ENCODE measurements at places on chromosomes 1 and 21.

- no peak for DNase-seq
Observed at GRCh38 chr1:59397139-59397858, 100.4 kb downstream of the FGGY start.

- DNase-seq = peak; percentile 50
Observed at GRCh38 chr21:44304877-44305293, 5.0 kb downstream of the PFKL start.

- DNase-seq = no peak
Observed at GRCh38 chr1:78006521-78006920, 1.8 kb downstream of the DNAJB4 start.

DNA sequence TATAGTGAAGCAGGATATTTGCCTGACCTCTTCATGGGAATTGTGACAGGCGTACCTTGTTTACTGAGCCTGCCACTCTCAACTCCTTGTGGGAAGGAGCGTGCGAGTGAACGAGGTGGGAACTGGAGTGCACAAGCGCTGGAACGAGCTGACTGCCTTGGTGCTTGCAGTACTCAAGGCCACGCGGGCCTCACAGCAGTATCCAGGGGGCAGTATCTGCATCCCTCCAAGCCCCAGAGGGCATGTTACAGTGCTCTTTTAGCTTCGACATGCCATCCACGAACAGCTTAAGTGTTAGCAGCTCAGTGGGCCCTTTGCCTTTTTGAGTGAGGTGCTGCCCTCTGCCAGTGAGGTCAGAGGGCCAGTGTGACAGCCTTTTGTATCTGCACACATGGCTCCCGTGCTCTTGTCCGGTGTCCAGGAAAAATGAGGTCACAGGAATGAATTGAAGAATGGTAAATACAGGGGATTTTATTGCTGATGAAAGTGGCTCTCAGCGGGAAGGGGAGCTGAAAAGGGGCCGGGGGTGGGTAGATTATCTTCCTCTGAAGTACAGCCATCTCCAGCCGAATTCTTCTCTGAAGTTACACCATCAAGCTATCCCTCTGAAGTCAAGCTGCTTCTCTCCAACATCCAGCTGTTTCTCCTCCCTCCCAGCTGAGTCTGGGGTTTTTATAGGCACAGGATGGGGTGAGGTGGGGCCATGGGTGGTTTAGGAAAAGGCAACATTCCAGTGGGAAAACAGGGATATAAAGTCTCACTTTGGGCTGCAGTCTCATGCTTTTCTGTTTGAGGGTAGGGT is 69.3 kb downstream of the EPB41 start:
- DNase-seq = no peak

DNA sequence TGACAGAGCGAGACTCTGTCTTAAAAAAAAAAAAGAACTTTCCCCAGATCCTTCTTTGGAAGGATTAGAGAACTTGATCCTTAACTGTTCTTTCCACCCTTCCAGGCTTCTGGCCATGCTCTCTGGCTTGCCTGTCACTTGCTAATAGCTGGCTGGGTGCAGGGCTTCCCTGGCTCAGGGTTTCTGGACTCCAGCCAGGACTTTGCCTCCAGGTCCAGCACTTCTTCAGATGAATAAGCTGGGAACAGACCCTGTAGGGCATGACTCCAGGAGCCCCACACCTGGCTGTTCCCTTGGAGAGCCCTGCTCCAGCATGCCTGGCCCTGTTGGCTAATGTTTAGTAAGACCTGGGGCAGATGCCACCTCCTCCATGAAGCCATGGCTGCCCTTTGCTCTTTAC is 3.3 kb upstream of the NT5C1A start:
- DNase-seq = no peak

GRCh38 chr1:208668991-208669390 is 424.8 kb upstream of the PLXNA2 start:
- DNase-seq = no peak

DNA sequence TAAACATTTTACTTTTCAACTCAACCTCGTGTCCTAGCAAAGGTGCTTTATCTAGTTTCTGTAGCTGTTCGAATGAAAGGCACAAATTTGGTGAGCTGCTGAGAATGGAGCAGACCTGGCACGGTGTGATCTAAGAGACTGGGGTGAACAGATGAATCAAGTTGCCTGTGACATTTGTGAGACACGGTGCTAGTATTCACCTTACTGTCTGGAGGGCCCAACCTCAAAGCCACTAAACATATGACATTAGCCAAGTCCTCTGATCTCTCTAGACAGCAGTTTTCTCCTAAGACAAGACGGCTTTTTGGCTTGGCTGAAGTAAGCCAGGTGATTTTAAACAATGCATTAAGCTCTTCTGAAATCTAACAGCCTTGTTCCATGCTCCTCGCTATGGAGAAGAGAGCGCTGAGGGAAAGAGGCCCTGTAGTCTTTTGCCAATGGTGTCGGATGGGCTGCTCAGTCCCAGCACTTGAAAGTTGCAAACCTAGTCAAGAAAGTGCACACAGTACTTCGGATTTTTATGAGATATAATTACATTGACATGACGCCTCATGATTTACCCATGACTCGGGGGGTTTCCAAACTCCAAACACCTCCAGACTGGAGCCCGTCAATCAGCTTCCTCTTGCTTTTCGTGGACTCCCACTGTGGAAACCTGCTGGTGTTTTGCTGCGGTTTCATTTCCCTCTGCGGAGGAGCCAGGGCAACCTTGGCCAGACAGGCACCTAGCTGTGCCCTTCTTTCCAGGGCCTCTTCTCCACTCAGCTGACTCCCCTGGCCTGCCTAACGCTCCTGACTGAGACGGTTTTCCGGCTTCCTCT is 794 bp upstream of the TOR3A start:
- no peak for DNase-seq

DNA sequence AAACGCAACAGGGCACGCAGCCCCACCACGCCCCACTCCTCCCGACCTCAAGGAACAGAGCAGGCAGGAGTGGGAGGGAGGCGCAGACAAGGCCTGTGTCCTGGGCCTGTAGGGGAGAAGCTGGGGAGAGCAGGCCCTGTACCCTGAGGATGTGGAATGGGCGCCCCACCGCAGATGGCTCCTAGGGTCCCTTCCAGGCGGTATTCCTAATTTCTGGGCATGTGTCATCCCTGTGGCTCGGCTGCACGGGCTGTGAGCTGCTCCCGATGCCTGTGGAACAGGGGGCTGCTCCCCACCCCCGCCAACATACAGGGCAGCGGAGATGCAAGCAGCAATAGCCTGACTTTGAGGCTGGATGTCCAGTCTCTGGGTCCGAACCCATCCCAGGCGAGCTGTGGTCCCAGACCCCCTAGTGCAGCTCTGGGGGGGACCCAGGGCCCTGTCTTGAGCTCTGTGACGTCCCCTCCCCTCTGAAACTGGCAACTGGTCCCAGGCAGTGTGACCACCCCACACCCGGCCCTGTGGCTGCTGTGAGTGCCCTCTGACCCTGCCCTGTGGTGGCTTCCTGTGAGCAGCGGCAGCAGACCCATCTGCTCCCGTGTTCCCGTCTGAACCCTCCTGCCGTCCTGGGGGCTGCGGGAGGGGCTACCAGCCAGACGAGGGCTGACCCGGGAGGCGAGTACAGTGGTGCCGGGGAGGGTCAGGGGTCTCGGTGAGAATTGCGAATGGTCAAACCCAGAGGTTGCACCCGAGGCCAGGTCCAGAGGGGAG is 13.9 kb upstream of the COL6A2 start:
- no peak for DNase-seq

GRCh38 chr1:235030919-235031596 is 97.6 kb downstream of the TOMM20 start:
- DNase-seq = no peak

DNA sequence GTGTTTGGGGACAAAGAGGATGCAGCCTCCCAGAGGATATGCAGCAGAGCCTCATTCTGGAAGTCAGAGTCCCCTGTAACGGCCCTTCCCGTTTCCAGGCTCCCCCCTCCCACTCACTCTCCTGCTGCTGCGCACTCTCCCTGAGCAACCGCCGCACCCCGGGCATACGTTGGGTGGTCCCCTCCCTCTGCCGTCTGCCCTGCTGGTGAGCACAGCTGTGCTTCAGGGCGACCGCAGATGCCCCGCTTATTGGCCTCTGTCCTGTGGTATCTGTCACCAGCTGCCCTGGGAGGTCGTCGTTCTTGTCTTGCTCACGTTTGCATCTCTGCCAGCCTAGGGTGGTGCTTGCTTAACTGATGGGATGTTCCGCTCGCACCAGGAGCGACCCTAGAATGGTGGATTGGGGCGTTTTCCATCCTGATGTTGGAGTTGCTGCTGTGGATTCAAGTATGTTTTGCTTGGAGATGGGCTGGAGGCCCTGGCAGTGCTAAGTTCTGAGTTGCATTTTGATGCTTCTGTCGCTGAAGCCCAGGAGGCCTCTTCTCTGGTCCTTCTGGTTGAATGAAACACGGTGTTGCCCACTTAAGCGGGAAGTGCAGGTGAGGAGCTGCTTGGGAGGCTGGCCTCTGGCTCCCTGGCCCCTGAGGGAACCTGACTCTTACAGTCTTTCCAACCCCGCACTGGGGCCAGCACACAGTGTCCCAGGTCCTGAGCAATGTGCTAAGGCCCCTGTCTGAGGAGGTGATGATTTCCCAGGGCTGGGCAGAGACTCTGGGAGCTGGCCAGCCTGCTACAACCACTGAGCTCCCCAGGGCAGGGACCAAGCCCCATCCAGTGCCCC is 3.2 kb downstream of the TMEM201 start:
- peak; percentile 29 for DNase-seq

GRCh38 chr1:162028726-162029125 is 5.1 kb upstream of the OLFML2B start:
- DNase-seq = no peak

DNA sequence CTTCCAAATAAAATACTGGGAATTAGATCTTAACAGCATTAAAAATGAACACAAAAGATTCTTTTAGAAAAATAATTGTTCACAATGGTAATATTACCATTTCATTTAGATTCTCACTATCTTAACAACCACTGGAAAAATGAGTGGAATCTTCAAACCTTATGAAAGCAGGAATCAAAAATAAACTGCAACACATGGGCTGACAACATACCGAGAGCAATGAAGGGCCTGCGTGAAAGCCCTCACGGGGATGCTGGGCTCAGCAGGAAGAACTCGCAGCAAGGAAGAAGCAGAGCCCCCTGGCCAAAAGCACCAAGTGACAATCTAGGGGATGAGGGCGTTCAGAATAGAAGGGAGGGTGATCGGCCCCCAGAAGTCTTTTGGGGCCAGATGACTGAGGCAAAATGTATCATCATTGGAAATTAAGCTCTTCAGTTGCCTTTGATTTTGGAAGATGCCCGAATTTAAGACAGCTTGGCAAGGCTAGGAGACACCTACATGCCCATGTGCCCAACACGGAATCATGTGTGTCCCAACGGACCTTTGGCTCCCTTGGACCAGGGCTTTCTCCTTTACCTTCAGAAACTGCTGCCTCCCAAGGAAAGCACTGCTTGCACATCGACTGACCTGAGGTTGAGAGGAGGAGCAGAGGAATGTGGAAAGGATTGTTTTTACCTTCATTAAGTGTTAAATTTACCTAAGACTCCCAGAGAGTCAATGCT is 103.9 kb downstream of the TGFBR3 start:
- no peak for DNase-seq

DNA sequence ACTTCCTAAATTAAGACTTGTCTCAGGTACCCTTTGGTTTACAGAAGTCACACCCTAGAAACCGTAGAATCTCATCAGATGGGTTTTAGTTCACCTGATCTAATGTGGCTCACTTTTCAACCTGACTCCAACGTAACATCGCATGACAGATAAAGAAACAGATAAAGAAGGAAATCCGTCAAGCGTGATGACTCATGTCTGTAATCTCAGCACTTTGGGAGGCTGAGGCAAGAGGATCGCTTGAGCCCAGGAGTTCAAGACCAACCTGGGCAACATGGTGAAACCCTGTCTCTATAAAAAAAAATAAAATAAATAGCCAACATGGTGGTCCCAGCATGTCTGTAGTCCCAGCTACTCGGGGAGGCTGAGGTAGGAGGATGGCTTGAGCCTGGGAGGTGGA is 97.3 kb downstream of the SPSB1 start:
- no peak for DNase-seq

- DNase-seq = no peak
Observed at GRCh38 chr1:224298346-224299330, 31.3 kb downstream of the NVL start.

- no peak for DNase-seq
Observed at GRCh38 chr1:218369688-218370511, 24.8 kb downstream of the TGFB2 start.

GRCh38 chr1:20896826-20897225 is 109.7 kb upstream of the HP1BP3 start:
- DNase-seq = no peak

DNA sequence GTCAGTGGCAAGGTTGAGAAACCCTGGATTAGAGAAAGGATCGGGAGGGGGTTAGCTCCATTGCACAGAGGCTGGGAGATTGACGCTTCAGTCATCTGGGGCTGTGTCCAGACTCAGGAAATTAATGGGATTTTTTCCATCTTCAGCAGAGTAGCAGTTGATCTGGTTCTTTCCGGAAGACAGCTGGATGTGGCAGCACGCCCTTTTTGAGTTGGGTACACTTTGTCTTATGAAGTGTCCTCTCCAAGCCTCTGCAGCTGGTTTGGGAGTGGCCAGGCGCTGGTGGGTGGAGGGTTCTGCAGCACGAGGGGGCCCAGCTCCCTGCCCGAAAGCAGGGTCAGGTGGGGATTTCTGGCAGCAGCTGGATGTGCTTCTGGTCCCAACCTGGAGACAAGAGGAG is 95.1 kb downstream of the TAS1R2 start:
- DNase-seq = no peak

DNA sequence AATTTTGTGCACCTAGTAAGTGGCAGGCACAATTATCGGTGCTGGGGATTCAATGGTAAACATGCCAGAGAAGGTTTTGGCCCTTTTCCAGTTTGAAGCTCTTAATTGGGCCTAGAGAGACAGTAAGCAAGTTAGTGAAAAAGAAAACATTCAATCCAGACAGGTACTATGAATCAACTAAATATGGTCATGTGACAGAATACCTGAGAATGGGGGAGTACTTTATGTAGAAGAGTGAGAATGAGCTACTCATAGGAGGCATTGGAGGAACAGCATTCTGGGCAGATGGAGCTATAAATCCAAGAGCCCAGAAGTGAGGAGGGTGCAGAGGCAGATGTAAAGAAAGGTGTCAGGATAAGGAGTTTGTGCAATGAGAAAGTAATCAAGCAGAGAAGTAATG is 1017.9 kb downstream of the ADGRL2 start:
- no peak for DNase-seq

GRCh38 chr1:7948960-7949359 is 8.3 kb upstream of the TNFRSF9 start:
- no peak for DNase-seq

DNA sequence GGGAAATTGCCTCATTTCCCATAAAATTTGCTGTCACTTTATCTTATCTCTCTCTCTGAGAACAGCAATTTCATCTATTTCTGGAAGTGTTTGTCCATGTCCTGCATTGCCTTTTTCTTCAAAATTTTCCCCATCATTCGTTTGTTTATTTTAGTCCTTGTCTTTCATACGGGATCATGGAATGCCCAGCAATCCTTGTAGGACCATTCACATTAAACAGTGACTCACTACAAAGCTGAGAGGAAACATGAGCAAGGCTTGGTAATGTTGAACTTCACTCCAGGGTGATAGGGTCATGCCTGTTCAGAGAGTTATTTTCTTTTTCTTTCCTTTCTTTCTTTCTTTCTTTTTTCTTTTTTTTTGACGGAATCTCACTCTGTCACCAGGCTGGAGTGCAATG is 32.2 kb upstream of the HNRNPU start:
- DNase-seq = no peak
